Stimulated activated CD4-positive, alpha-beta T cell treated with anti-CD3 and anti-CD28 coated beads, TNF-alpha, amount 100 ng/mL, for 1 hour (primary cell): ENCODE measurements at places on chromosomes 4 and X.

DNA sequence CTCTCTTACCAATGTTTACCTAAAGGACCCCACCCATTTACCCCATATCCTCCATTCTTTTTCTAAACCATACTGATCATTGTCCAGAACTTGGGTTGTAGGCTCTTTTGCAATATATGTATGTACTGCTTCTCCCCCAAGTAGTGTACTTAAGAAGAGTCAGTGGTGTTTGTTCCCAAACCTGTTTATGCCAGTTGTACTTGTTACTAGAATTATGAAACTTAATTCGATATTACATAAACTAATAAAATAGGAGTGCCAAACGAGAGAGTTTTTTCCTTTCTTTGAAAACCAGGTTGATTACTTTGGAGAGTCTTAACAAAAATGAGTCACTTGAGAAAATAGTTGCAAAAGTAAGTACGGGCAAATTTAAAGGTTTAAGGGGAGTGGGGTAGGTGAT, 96.3 kb downstream of the GEMIN8 start:
- no peak for DNase-seq

GRCh38 chrX:133796282-133796681, 189.1 kb downstream of the GPC3 start:
- no peak for DNase-seq

DNA sequence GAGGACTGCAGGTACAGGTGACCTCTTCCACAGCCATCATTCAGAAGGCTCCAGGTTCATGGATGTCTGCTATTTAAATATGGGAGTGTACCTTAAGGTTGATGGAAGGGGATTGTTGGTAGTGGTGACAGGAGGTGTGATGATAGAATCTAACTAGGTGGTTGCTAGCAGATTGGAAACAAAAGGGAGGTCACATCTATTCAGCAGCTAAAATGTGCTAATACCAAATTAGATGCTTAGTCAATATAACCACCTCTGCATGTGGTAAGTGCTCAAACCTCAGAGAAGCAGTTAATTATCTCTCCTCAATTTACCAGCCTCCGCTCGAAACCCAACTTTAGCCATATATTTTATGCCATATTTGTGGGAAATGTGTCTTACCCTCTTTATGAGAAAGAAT, 98.7 kb upstream of the CCSER1 start:
- DNase-seq = no peak

GRCh38 chr4:158254292-158254691, 44.0 kb downstream of the TMEM144 start:
- DNase-seq = no peak

DNA sequence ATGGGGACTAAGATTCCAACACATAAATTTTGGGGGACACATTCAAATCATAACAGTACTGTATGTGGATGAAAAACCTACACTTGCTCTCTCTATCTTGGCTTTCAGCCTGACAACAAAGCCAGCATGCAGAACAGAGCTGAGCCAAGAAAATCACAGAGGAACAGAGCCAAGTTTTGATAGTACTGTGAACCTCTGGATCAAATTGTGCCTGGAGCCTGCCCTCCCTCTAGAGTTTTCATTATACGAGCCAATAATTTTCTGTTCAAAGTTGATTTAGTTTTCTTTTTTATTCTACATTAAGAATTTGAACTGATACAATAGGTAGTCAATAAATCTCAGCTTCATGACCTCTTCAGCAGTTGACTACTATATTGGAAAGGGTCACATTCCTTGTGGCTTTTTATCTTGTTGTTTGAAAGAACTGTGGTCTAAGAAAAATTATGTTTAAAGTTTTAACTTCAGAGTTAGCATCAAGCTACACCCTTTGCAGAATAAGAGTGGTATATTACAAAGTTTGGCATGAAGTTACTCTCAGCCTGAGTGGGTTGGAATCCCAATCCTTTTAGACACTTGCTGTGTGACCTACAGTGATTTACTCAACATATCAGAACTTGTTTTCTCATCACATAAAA, 31.1 kb downstream of the GRID2 start:
- DNase-seq = no peak

GRCh38 chrX:49209434-49210251, 9.7 kb upstream of the SYP start:
- no peak for DNase-seq

DNA sequence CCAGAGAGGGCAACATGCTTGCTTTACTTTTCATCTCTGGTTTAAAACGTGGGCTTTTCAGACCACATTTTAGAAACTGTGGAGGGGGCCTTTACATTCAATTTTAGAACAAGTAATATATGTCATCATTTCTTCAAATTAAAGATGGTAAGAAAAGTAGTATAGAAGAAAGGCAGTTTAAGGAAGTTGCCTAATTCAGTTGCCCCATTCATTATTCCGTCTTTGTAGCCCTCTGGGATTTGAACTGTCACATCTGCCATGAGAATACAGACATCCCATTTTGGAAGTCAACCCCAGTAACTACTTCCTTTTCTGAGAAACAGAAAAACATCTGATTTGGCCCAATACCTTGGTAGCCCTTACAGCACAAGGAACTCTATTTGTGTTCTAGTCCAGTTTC, 61.2 kb downstream of the PASD1 start:
- DNase-seq = no peak
